CD4-positive, alpha-beta T cell treated with Interleukin-17A for 4 hours (primary cell): ENCODE measurements at places on chromosomes 3 and 15.

DNA sequence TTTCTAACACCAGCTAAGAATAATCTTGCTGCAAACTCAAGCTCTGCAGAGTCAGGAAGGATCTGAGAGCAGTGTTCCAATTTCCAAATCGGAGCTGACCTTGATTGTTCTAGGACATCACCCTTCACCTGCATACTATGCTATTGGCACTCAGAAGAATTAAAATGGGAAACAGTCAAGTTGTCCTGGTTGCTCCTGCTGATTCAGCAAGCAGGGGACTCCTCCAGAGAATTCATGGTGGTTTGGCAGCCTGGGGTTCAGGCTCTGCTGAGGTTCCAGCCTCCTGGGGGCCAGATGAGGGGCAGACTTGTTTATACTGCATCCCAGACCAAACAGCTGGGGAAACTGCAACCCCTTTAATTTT lies 213.7 kb upstream of the ADAMTS9 start:
- DNase-seq: no peak

DNA sequence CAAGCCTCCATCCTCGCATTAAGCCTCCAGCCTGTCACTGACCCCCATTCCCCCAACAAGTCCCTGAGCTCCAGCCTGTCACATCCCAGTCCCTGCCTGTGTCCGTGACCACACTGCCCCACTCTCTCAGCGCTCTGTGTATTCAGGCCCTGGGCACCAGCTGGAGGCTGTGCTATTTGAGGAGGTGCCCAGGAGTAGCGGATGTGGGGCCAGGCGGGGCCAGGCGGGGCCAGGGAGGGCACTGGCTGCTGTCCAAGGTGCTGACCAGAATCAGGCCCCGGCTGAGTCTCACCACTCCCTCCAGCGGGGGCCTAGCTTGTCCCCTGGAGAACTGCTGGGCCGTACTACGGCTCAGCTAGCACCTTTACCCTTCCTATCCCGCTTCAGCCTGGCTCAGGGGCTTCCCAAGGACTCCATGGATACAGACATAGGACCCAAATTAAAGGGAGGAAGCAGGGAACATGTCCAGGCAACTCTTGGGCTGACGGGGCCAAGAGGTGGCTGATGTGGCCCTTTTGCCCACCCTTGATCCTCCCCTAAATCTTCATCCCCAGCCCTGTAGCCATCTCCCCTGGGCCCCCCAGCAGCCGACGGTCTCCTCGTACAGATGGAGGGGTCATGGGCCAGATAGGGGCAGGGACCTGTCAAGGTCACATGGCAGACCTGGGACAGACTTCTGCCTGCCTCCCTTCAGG lies 1.1 kb downstream of the HHATL start:
- DNase-seq: peak; percentile 73

- DNase-seq: no peak
These were observed 24.8 kb downstream of the ANAPC13 start for GRCh38 chr3:134460965-134461364.

- no peak for DNase-seq
These were observed 290.4 kb downstream of the FAM43A start for GRCh38 chr3:194976049-194976451.

DNA sequence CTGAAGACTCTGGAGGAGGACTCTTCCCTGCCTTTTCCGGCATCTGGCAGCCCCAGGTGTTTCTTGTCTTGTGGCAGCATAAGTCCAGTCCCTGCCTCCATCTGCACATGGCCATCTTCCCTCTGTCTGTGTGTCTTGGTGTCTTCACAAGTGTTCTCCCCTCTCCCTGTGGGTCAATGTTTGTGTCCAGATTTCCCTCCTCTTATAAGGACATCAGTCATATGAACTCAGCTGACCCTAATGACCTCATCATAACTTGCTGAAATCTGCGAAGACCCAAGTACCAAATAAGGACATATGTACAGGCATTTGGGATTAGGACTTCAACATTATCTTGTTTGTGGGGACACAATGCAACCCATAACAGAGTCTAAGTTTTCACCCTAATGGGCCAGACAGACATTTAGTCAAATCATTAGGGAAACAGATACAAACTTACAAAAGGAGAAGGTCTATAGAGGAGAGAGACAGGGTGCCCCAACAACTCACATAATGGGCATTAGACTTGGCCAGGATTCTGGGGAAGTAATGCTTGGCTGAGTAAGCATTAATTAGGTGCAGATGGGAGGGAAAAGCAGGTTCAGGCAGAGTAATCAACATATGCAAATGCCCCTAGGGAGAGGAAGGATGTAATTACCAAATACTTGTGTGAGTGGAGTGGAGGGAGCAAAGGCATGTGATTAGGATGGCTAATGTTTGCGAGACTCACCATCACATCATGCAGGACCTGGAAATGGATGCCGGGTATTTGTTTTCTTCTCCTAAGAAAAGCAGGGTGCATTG lies 372.8 kb upstream of the TBL1XR1 start:
- no peak for DNase-seq

GRCh38 chr15:32998979-32999672 lies 195.4 kb downstream of the FMN1 start:
- DNase-seq: no peak

DNA sequence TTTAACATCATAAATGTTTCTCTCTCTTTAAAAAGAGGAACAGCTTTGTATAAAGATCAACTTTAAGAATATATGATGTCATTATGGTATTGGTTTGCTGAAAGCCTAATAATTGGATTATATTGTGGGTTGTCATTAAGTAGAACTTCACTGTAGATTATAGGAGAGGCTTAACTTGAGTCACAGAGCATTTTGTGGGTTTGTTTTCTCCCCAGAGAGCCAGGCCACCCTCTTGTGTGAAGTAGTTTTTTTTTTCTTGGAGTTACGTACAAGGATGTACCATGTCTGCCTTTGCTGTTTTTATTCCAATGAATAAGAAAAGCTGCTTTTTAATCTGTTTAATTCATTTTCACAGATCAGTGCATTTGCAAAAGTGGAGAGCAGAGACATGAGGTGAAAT lies 354.8 kb upstream of the TBL1XR1 start:
- no peak for DNase-seq

GRCh38 chr3:180267202-180267843 lies 230.6 kb upstream of the PEX5L start:
- no peak for DNase-seq

- no peak for DNase-seq
These were observed 29.8 kb downstream of the NGRN start for GRCh38 chr15:90295270-90295648.

DNA sequence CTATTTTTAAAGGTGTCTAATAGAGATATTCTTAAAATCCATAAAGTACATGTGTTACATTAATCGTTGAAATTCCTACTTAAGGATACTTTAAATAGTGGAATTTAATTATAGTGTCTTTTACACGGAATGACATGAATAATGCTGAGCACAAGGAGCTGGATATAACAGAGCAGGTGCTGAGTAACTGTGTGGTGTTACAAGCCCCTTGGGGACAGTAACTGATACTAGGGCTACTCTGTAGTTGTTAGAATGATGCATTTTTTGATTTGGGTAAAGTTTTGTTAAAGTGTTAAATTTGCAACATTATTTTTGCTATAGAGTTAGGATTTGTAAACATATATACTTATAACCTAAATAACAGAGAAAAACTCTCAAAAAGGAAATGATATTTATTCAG lies 1496.1 kb downstream of the OTOL1 start:
- DNase-seq: no peak

DNA sequence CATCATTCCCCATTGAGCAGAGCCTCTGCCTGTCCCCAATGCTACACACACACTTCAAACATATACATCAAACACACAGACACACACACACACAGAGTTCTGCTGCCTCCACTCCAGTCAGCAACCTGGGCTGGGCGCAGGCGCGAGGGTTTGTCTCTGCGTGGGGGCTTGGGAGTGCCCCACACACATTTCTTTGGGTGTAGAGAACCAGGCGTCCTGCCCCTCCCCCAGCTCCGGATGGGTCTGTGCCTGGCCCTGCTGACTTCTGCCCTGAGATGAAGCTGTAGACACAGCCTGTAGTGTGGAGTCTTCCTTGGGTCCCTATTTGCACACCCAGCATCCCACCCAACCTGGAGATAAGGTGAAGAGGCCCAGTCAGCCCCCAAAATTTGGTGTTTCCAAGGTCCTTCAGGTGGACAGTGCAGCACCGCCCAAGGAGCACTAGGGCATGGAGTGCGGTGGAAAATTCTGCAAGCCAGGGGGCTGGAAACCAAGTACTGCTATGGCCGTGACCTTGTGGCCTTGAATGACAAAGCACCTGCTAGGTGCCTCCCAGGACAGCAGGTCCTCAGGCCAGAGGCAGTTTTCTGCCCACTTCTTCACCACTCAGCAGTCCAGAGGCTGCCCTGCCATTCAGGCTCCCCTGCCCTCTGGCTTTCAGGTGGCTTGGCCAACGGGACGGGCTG lies 26.8 kb downstream of the FBXW12 start:
- DNase-seq: no peak

DNA sequence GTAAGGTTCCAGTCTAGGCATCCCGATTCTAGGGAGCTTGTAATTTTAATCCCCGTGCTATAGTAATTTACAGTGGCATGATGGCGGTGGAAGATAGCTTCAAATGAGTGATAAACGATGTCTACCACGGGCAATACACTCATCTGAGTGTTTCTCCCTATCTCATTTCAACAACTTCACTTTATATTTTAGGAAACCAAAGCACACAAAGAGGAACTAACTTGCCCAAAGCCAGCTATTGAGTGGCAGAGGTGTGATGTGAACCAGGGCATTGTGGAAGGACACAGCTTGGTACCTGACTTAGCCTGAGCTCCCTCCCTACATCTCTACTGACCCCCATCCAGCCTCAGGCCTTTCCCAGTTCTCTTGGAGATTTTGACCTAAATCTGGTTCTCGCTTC lies 16.9 kb upstream of the FILIP1L start:
- DNase-seq: no peak

DNA sequence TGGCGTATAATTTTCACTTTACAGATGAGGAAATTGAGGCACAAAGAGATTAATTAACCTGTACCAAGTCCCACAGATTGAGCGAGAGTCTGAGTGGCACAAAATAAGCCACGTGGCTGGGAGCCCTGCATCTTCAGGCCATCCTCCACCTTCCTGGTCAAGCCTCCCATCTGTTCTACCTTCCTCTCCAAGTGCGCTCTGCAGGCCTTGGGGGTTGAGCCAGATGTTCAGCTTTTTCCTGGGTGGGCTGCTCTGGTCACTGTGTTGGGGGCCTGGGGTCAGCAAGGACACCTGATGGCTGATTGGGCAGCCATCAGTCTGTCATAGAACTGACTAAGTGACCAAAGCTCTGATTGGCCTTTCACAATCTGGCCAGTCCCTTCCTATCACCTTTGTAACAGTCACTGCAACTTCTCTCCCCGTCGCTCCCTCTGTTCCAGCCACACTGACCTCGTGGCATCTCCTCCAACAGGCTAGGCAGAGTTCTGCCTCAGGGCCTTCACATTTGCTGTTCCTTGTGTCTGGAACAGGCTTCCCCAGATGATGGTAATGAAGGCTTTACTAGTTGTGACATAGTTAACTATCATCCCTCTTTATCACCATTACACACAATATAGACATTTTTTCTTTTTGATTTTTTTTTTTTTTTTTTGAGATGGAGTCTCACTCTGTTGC lies 46.8 kb downstream of the SCN5A start:
- DNase-seq: no peak

DNA sequence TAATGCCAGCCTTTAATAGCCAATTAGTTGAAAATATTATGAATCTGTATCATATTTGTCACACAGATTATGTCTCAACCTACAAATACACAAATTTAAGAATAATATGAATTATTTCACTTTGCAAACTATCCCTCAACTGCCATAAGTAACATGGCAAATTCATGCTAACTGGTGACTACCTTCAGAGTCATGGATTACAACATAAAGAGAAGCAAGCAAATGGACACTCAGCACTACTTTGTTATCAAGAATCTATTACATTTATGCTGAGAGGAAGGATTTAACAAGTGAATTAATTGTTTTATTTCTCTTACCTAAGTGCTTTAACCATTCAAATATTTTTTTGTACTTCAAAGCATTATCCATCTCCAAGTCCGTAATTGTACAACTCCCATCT lies 103.1 kb upstream of the BCL6 start:
- DNase-seq: no peak

- DNase-seq: peak; percentile 63
These were observed 203.8 kb upstream of the CD96 start for GRCh38 chr3:111338059-111338698.

DNA sequence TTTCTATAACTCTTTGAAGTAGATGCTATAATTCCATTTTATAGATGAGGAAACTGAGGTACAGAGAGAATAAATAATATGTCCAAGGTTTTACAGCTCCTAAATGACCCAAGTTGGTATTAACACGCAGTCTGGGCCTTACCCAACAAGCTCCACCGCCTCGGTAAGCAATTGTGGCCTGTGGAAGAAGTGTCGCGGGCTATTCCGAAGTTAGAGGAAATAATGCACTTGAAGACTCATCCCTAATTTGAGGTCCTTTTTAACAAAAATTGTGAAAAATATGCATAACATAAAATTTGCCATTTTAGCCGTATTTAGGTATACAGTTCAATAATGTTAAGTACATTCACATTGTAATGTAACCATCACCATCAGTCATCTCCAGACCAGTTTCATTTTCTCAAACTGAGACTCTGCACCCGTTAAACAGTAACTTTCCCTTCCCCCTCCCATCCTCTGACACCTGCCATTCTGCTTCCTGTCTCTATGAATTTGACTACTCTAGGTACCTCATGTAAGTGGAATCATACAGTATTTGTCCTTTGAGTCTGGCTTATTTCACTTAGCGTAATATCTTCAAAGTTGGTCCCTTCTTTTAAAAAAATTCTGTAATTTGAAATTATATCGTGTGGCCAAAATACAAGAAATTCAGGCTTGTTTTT lies 18.2 kb downstream of the IDH3A start:
- DNase-seq: peak; percentile 16

- DNase-seq: no peak
These were observed 115.7 kb upstream of the ADAMTS9 start for GRCh38 chr3:64803469-64803868.

- peak; percentile 43 for DNase-seq
These were observed 610 bp downstream of the EPHB3 start for GRCh38 chr3:184561913-184562877.

GRCh38 chr3:188090620-188091309 lies 63.2 kb upstream of the LPP start:
- no peak for DNase-seq

DNA sequence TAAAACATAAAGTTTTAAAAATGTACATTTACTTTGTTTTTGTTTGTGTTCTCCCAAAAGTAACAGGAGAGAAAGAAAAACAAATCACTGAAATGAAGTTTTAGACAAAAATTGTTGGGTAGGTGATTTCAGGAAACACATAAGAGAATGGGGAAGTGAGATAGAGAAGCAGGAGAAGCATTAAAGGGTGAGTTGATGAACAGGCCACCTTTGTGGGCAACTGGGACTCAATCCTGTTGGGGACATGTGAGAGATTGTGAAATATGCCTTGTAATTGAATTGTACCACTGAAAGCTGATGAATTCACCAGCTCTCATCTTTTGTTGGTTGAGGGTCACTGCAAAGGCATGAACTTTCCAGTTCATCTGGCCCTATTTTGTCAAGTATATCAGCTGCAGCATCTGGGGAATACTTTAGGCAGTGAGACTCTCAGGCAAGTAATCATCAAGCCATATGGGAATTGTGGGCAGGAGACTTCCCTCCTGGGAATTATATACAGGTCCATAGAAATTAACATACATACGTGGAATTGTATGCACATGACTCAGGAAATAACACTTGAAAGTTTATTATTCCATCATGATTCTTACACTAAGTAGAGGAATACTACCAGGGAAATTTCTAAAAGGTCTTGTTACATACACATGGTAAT lies 181.0 kb downstream of the ZBBX start:
- no peak for DNase-seq
